ENCODE measurements at places on chromosomes 5 and 9.

DNA sequence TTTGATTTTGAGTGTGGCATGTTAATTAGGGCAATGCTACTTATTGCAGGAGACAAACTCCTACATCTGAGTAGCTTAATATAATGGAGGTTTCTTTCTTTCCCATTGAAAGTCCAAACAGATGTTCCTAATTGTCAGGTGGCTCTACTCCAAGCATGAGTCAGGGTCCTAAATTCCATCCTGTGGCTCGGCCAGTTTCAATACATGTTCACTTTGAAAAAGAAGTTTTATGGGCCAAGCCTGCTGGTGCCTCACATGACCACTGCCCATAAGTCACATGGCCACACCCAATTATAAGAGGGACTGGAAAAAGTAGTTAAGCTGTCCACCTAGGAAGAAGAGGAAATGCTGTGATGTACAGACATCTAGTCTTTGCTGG is 170.4 kb downstream of the ARRDC3 start:
- DNase-seq = no peak

DNA sequence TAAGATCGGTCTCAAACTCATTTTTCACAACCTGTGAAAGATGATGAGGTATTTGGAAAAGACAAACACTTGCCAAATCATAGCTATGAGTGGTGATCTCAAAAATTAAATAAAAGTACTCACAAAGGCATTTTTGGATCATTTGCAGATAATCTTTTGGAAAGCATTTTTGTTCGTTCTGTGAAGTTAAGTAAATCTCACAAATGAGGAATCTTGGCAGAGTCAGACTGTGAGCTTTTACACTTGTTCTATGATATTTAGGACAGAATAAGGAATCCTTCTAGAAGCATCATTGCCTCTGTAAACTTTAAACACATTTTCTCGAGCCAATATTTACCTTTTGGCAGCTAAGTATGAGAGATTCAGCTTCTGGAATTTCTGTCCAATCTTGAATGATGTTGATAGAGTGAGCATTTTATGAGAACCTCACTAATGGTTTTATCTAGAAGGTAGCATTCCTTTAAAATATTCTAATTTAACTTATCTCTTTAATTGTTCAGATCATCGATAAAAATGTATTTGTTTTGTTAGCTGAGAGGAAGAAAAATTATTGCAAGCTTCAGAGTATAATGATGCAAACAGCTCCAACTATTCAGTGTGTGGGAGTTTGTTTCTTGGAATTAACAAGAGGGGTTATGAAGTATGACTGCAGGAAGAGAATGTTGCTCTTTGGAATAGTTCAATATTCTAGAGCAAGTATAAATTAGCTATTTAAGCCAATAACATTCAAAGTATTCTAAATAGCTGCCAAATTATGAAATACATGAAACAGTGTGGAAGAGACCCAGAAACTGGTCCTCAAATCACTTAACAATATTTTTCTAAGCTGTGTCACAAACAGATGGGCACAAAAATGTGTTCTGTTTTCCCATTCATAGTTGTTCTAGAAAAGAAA is 48.6 kb upstream of the SLCO6A1 start:
- DNase-seq = no peak

- DNase-seq = peak; percentile 55
Measured at GRCh38 chr9:69120380-69121154, 53.5 kb upstream of the TJP2 start.

DNA sequence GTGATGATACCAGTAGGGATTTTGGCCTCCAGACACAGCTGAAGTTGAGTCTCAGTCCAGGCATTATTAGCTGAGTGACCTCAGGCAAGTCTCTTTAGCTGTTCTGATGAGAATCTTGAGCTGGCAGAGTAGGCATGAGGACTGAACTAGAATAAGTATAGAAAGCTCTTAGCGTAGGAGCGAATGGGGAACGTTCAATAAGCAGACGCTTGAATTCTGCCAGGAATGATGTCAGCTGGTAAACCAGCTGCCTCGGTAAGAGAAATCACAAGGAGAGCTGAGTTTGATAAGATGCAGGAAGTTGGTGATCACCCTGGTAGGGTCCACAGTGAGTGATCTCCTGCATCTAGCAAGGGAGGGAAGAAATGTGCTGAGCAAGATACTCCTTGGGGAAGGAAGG is 280.4 kb downstream of the NTRK2 start:
- DNase-seq = no peak

DNA sequence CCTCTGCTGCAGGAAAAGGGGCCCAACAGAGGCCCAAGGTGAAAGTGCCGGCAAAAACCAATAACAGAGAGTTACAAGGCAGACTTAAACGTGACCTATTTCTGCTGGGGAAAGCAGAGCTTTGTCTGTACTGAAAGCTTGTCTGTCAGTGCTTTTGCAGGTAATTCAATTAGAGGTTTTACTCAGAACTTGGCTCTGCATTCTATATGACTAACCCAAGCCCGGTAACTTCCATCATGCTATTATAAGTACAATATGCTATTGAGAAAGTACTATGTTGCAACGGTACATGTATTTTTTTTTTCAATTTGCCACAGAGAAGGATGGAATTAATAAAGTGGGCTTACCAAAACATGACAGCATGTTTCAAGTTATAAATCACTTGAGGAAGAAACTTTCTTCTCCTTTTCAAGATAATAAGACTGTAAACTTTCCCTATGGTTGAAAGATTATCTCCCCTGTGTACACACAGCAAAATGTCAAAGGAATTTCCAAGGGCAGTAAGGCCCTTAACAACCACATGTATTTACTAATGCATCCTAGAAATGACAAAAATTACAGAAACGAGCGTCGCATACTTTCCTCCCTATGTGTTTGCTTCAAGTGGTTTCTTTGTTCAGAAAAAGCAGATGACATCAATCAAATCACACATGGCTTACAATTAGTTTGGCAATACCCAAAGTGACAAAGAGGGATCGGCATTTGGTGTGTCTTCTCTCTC is 282.4 kb downstream of the EFNA5 start:
- no peak for DNase-seq

DNA sequence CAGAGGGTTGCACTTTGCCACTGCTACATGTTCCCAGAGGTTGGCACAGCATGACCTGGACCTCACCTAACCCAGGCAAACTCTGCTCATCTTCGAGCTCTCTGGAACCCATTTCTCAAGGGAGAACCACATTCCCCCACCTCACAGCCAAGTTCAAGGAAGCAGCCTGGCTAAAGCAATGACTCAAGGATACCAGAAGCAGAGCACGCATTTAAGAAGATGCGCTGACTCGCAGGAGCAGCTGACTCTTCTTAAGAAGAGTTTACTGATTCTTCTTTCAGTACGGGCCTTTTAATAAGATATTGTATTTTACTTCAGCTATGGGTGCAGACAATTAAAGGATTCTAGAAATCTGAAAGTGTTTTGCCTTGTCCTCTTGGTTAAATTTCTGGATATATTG is 4.1 kb upstream of the SEMA5A start:
- no peak for DNase-seq

DNA sequence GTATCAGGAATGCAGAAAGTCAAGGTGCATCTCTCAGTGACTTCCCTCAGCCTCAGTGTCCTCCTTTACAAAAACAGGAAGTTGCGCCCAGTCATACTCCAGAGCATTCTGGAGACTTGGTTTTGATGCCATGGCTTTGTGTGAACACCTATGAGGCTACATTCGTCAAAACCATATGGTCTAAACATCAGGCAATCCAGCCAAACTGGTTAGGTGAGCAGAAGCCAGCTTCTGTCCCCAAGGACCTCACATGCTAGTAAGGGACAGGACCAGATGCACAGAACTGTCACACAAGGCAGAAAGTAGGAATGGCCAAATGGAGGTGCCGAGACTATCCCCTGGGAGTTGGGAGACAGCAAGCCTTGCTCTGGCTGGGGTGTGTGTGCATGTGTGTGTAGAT is 217.2 kb downstream of the MELK start:
- no peak for DNase-seq

DNA sequence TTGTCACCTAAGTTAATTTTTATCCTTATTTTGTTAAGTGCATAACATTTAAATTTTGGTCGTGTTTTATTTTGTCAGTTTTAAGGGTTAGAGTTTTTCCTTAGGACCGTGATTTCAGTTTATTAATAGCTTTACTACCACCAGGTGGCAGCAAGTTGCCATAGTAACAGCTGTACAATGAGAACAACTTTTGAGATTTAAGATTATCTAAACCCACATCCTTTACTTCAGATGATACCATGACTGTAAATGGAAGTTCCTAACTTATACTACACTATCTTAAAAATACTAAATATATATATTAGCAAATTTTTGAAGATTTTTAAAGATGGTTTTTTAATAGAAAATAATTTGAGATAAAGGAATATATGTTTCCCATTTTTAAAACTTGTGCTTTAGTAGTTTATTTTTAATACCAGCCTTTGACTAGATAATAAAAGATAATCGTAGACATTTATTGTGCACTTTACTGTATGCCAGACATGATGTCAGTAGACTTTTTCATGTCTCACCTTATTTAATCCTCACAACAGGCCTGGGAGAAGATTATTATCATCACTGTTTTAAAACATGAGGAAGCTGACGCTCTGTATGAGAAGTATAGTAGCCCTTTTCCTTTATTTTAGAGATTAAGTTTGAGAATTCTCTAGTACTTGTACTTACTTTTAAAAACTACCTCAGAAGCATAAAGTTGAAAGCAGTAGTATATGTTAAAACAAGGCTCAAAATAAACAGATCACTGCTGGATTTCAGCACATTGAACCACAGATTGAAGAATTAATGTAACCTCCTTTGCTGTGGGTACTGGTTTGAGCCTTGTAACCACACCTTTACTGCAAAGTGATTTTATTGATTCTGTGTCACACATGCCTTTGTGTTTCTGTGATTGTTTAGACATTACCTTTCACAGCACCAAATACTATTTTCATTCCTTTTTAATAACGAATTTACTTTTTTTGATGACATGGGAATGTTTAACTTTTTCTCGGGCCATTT is 27.5 kb downstream of the SREK1 start:
- DNase-seq = peak; percentile 22
